Immature natural killer cell (primary cell): ENCODE measurements at places on chromosomes 3 and 15. TPM values are rescaled to one million over a fixed set of nuclear protein-coding genes. Genes with fewer than 3 reads are reported as not detected.

Gene BRK1
- 290 TPM for polyA plus RNA-seq

Gene SAMD7
- not detected for polyA plus RNA-seq

Gene ZNF80
- 0.81 TPM for polyA plus RNA-seq

Gene FHIT
- polyA plus RNA-seq: 8.8 TPM

Gene ABI3BP
- not detected for polyA plus RNA-seq

Gene SEMA3G
- polyA plus RNA-seq: not detected

Gene LPCAT4
- 7.3 TPM for polyA plus RNA-seq

Gene TTLL13
- polyA plus RNA-seq: 2.0 TPM

DNA sequence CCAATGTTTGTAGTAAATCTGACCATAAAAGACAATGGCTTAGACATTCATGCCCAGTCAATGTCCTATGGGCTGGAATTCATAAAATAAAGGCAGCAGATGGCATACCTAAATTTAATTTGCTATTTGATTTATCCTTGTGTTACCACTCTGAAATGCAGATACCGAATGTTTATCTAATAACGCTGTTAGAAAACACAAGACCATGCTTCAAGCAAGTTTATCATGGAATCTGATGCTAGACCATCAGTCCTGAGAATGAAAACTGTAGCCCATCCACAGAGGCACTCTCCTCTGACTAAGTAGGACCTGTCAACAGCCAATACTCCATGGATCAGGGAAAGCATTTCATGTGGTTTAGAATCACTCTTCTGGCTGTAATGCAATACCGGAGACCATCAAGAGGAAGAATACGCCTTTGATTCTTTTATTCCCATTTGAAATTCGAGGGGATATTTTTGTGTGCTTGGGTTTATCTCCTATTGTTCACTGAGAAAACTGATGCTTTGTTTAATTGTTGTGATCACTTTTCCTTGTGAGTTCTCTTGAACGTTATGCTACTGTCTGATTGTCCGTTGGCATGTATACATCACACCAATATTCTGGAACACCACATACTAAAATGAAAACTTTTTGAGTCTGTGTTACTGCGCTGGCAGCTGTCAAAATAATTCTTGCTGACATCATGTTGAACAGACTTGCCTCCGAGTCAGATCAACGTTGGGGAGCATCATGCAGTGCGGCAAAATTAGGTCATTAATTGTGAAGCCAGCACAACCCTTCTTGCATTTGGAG is 12.1 kb upstream of the CPB1 start:
- no peak for DNase-seq

- DNase-seq: no peak
These were observed 452.8 kb downstream of the ROBO1 start for GRCh38 chr3:79314962-79315361.

GRCh38 chr15:55915876-55916567 is 77.4 kb downstream of the NEDD4 start:
- DNase-seq: no peak

DNA sequence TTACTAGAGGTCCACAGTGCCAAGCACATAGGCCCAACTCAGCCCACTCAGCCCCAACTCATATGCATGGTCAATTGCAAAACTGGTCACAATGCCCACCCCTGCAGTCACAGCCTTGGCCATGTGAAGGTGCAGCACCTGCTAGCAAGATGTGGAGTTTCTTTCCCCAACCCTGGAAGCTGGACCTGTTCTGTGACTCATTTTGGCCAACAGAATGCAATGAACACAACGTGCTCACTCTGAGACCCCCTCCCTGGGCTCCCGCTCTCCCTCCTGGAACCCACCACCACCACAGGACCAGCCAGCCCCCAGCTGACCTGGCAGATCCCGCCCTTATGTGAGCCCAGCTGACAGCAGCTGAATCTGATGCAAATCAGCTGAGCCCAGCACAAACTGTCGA is 34.4 kb downstream of the ALDH1L1 start:
- no peak for DNase-seq

- peak; percentile 79 for DNase-seq
These were observed 1.4 kb downstream of the FES start for GRCh38 chr15:90885432-90886290.

DNA sequence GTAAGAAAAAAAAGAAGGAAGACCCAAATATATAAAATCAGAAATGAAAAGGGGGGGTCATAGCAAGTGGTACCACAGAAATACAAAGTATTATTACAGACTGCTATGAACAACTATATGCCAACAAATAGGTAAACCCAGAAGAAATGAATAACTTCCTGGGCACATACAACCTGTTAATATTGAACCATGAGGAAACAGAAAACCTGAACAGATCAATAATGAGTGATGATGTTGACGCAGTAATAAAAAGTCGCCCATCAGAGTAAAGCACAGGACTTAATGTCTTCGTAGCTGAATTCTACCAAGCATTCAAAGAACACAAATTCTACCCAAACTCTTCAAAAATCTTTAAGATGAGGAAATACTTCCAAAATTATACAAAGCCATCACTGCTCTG is 921.6 kb upstream of the SEMA6D start:
- no peak for DNase-seq

GRCh38 chr15:71973366-71973765 is 144.6 kb downstream of the MYO9A start:
- DNase-seq: no peak

DNA sequence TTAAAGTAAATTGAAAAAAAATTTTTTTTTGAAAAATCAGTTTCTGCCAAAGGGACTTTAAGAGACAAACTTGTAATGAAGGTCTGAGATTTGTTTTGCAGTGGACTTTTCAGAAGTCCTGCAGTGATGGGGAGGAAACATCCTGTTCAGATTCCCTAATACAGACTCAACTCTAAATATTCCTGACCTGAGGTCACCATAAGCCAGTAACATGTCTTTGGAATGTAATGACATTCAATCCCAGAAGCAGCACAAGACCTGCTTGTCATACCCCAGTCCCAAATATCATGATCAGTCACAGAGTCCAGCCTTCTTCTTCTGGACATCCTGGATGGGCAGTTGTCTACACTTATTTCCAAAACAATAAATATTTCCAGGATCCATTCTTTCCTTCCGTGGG is 53.6 kb downstream of the TMEM39A start:
- no peak for DNase-seq

GRCh38 chr3:43285644-43286043 is 696 bp upstream of the SNRK start:
- DNase-seq: no peak

DNA sequence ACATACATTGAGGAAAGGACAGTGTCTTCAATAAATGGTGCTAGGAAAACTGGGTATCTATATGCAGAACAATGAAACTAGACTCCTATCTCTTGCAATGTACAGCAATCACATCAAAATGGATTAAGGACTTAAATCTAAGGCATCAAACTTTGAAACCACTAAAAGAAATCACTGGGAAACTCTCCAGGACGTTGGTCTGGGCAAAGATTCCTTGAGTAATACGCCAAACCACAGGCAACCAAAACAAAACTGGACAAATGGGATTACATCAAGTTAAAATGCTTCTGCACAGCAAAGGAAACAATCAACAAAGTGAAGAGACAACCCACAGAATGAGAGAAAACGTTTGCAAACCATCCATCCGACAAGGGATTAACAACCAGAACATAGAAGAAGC is 14.5 kb downstream of the LAMP3 start:
- DNase-seq: no peak

GRCh38 chr3:184368586-184369183 is 7.2 kb downstream of the POLR2H start:
- no peak for DNase-seq

DNA sequence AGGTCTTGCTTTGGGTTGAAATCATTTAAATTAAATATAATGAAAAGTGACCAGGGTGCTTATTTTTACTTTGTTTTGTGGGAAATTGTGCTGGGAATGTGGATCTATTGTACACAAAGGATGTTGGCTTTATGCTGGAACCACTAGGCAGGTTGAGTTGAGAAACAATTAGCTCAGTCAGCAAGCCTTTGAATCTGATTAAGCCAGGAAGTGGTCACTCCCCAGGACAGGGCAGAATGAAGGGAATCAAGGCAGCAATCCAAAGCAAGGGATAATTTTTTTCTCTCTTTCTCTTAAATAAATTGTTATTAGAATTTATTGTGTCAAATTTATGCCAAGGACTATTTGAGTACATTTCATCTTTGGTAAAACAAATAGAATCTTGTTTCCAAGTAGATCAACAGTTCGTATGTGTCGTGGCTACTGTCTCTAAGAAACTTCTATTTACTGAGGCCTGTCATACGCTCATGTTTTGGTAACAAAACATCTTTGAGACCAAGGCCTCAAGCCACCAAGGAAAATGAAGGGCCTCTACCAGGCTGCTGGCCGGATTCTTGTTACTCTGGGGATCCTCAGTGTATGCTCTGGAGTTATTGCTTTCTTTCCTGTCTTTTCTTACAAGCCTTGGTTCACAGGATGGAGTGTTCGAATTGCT is at the start of gene TMEM212:
Gene TMEM212 (plus strand): TSS at position 486 of the 655 bp plus-strand sequence. CDS start 35 bp downstream, at position 521.
- DNase-seq: no peak

DNA sequence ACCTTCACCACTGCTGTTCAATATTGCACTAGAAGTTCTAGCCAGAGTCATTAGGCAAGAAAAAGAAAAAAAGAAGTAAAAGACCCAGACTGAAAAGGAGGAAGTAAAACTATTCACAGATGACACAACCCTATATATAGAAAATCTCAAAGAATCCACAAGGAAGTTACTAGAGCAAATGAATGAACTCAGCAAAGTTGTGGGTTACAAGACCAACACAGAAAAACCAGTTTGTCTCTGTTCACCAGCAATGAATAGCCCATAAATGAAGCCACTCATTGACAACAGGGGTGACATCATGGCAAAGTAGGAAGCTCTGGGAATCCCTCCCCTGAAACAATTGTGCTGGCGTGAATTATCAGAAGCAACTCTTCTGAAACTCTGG is 4.6 kb downstream of the CFAP100 start:
- no peak for DNase-seq

- no peak for DNase-seq
These were observed 4.6 kb downstream of the SENP5 start for GRCh38 chr3:196872316-196872715.

GRCh38 chr3:109685084-109686079 is 348.0 kb upstream of the DPPA4 start:
- no peak for DNase-seq

GRCh38 chr15:40330368-40330836 is 6.9 kb downstream of the INAFM2 start:
- DNase-seq: no peak
